ENCODE measurements at places on chromosomes 3 and 15.

- DNase-seq: no peak
Measured at GRCh38 chr3:107264888-107265287, 112.4 kb upstream of the CCDC54 start.

DNA sequence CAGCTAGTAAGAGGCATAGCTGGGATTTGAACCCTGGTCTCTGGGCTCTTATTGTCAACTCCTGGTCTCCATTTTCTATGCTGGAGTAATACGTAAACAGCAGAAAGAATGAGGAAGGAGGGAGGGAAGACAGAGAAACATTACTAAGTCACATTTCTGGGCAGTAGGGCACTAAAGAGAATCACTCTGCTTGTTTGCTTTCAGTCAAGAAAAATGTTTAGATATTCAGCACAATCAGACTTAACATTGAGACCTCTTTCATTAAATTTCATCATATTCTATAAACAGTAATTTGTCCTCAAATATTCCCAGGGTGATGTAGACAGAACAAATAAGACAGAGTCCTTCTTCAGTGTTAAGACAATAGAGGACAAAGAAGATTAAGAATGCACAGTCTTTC is 67.7 kb upstream of the BNC1 start:
- DNase-seq: no peak

DNA sequence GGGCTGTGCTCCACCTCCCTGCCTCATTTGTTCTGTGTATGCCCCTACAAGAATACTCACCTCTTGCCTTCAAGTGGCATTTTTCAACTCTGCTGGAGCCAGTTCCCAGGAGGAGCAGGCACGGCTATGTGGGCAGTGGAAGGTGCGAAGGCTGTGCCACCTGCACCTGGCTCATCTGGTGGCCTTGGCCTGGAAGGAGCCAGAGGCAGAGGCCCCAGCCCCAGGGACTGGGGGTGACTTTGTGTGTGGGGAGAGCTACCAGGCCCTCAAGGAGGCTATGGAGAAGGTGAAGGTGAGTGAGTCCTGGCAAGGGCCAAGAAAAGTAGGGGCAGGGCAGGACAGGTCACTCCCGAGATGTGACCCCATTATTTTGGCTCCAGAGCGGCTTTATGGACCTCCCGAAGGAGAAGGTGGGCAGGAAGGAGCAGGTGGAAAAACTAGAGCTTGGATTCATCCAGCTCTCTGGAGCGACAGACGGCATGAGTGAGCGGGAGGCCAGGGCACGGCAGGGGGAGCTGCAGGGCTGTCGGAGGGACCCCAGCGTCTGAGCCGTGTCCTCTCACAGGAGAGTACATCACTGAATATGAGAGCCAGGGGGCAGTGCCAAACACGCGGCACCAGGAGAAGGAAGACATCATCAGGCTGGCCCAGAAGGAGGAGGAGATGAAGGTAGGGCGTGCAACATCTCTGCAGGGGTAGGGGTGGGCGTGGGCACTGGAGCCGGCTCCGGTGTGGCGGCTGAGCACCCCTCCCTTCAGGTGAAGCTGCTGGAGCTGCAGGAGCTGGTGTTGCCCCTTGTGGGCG is 57.3 kb upstream of the UBE2Q2 start:
- no peak for DNase-seq

GRCh38 chr15:61687651-61688050 is 372.6 kb downstream of the VPS13C start:
- DNase-seq: no peak

- no peak for DNase-seq
Measured at GRCh38 chr3:114057011-114057347, 442 bp downstream of the QTRT2 start.

- DNase-seq: no peak
Measured at GRCh38 chr3:123388042-123388441, 60.8 kb downstream of the ADCY5 start.

- no peak for DNase-seq
Measured at GRCh38 chr15:48695088-48695826, 49.7 kb upstream of the FBN1 start.

- no peak for DNase-seq
Measured at GRCh38 chr15:49815526-49815925, 194.7 kb downstream of the DTWD1 start.

Measured in GOT3 (cell line).